Sciatic nerve (tissue), 2 donors: ENCODE measurements at places on chromosomes 2 and 18. TPM values are rescaled to one million over a fixed set of nuclear protein-coding genes. Genes with fewer than 3 reads are reported as not detected.

ERLEC1 gene
- 39.6 TPM for total RNA-seq

LRRC30 gene
- total RNA-seq, result not detected

MYL1 gene
- total RNA-seq, result not detected

MEMO1 gene
- 32.9 TPM for total RNA-seq

NXPH2 gene
- total RNA-seq, result not detected

INO80D gene
- 36.3 TPM for total RNA-seq

OXER1 gene
- total RNA-seq, result 2.8 TPM

MYO7B gene
- total RNA-seq, result 0.62 TPM

RBM44 gene
- 1.2 TPM for total RNA-seq

ELMOD3 gene
- total RNA-seq, result 29.6 TPM

CD8B2 gene
- not detected for total RNA-seq

CYRIA gene
- 16.7 TPM for total RNA-seq

DSG2 gene
- 10.8 TPM for total RNA-seq

RMDN2 gene
- total RNA-seq, result 24.0 TPM

NEU2 gene
- not detected for total RNA-seq

CACNB4 gene
- 11.4 TPM for total RNA-seq

ZNF892 gene
- 8.5 TPM for total RNA-seq

SEMA4C gene
- 136 TPM for total RNA-seq

DLGAP1 gene
- total RNA-seq, result 0.98 TPM

PLCL1 gene
- 6.7 TPM for total RNA-seq

TWIST2 gene
- 13.6 TPM for total RNA-seq

UGT1A8 gene
- total RNA-seq, result not detected

ITSN2 gene
- 75.3 TPM for total RNA-seq

CPO gene
- total RNA-seq, result 0.89 TPM

ACOXL gene
- total RNA-seq, result not detected

HOXD3 gene
- 9.8 TPM for total RNA-seq

DSG4 gene
- total RNA-seq, result not detected

SERPINB11 gene
- total RNA-seq, result not detected

REEP1 gene
- total RNA-seq, result 0.98 TPM

ADGRF3 gene
- total RNA-seq, result not detected

IL1RL2 gene
- total RNA-seq, result not detected

CYS1 gene
- total RNA-seq, result 9.3 TPM

TEKT4 gene
- not detected for total RNA-seq

POTEI gene
- total RNA-seq, result 0.27 TPM

C2orf80 gene
- total RNA-seq, result not detected

AP1S3 gene
- 5.8 TPM for total RNA-seq

LYPD6B gene
- not detected for total RNA-seq

GPD2 gene
- 56.4 TPM for total RNA-seq

CTLA4 gene
- 0.67 TPM for total RNA-seq

TRIM43 gene
- not detected for total RNA-seq
